Astrocyte of the hippocampus (primary cell): ENCODE measurements at places on chromosomes 5 and 9.

DNA sequence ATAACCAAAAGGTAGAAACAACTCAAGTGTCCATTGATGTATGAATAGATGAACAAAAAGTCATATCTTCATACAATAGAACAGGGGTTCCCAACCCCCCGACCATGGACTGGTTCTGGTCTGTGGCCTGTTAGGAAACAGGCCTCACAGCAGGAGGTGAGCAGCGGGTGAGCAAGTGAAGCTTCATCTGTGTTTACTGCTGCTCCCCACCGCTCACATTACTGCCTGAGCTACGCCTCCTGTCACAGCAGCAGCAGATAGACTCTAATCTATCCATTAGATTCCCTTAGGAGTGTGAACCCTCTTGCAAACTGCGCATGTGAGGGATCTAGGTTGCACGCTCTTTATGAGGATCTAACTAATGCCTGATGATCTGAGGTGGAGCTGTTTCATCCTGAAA is 478.0 kb downstream of the BRINP1 start:
- no peak for DNase-seq

DNA sequence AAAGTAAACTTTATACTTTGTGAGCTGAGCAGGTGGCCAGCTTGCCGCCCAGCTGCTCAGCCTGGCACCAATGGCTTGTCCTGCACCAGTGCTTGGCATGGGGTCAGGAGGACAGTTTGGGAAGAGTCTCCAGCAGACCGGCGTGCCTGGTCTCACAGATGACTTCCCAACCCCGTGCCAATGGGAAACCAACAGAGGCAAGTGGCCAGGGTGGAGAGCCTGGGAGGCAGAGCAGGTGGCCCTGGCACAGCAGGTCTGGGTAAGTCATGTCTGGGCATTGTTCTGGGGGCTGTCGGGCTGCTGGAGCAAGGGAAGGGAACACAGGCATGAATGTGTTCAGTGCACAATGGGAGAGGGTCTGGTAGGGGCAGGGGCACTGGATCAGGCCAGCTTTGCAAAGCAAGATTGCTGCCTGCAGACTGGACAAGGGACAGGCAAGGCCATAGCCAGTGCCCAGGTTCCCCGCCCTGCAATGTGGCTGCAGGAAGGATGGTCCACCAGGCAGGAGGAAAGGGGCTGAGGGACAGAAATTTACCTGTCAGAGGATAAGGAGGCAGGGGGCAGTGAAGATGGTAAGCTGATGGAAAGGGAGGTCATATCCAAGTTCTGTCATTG is 76.2 kb upstream of the ALDH1B1 start:
- DNase-seq: no peak

DNA sequence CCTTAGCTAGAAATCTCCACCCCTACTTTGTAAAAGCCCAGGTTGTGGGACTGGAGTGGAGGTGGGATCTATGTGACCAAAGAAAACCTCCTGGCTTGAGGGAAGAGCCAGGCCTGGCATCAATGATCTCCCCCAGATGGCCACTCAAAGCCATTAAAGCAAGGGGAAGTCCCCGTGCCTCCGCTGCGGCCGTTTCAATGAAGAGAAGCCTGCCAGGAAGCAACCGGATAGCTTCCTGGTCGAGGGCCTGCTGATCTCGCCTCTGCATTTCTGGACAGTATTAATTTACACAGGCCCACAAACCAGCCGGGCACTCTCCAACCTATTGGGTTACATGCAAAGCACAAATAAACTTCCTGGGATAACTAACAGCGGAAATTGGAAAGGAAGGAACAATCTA is 160.5 kb upstream of the MSX2 start:
- no peak for DNase-seq

DNA sequence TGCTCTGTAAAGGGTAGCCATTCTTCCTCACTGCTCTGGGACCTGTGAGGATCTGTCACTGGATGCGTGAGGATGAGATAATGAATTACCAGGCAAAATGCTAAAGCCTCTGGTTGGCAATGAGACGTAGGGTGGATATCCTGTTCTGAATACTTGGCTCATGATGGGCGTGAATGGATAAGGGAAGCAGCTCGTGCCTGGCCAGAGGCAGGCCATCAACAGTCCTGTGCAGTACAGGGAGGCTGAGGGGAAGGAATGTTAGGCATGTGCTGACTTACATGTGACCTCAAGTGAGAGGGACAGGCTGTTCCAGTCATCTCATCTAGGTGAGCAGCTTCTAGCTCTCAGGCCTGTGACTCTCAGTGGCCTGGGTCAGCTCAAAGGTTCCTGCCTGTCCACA is 172.8 kb downstream of the CARTPT start:
- peak; percentile 79 for DNase-seq

- DNase-seq: peak; percentile 41
These were observed 28.1 kb downstream of the SMARCA2 start for GRCh38 chr9:2043243-2043642.

GRCh38 chr9:86918556-86918955 is 28.8 kb downstream of the GAS1 start:
- DNase-seq: no peak

- no peak for DNase-seq
These were observed 9.1 kb downstream of the PDE6A start for GRCh38 chr5:149935431-149935901.

DNA sequence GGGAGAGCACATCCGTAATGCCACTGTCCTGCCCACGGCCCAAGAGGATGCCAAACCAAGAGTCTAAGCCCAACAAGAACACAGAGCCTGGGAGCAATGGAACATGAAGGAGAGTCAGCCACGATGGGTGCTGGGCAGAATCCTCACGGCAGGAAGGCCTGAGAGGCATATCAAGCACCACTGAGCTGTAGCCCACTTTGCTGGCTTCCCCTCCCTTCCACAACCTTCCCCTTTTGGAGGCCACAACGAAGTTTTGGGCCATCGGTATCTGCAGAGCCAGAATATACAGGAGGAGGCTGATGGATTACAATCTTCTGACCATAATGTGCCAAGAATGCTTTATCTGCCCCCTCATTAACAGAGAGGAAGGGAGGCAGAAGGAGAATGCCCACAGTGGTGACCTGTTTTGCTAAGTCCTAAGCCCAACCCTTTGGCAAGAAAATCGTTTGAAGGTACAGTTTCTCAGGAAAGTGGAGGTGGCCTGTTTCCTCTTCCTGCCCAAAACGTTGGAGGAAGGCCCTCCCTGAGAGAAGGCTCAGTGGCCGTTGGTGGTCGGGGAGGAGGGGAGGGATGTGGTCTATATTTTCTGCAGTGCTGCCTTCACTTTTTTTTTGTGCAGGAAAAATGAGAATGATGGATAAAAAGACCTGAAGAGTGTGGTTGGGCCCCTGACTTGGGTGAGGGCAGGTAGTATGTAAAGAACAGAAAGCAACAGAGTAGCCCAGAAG is 26.2 kb downstream of the MACROH2A1 start:
- DNase-seq: no peak

- DNase-seq: peak; percentile 28
These were observed 1704.8 kb upstream of the CDH9 start for GRCh38 chr5:28743025-28743715.

DNA sequence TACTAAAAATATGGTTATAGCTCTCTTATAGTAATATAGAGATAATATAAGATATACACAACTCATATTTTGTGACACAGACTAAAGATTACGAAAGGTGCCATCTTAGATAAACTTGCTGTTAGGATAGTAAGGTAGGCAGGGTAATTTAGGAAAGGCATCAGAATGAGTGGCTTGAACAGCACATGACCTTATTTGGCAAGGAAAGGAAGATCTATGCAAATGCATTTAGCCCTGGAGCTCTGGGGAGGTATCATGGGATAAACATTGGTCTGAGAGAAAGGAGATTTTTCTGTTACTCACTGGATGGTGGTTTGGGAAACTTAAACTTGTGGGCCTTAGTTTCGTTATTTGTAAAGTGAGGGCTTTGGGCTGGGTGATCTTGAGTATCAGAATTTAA is 65.8 kb downstream of the KCTD16 start:
- peak; percentile 4 for DNase-seq

GRCh38 chr5:4879693-4880303 is 260.3 kb upstream of the ADAMTS16 start:
- DNase-seq: peak; percentile 91

DNA sequence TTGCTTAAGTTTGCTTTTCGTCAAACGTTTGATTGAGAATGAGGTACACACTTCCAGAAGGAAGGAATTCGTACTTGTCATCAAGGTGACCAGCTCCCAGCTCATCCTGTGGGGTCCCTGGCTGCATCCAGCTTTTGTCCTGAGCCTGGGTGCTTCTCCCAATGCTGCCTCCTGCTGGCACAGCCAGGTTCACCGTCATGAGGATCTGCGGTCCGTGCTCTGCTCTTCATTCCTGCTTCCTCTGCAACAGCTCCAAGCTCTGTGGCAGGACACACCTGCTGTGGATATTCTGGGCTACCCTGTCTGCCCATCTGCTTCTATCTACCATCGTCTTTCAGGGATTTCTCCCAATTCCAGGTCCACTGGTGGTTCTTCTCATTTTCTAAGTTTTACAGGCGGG is 13.3 kb upstream of the UBE2QL1 start:
- DNase-seq: no peak

GRCh38 chr5:121968910-121969607 is 7.3 kb downstream of the SRFBP1 start:
- DNase-seq: peak; percentile 95

- no peak for DNase-seq
These were observed 28.4 kb downstream of the ABO start for GRCh38 chr9:133246562-133246961.

DNA sequence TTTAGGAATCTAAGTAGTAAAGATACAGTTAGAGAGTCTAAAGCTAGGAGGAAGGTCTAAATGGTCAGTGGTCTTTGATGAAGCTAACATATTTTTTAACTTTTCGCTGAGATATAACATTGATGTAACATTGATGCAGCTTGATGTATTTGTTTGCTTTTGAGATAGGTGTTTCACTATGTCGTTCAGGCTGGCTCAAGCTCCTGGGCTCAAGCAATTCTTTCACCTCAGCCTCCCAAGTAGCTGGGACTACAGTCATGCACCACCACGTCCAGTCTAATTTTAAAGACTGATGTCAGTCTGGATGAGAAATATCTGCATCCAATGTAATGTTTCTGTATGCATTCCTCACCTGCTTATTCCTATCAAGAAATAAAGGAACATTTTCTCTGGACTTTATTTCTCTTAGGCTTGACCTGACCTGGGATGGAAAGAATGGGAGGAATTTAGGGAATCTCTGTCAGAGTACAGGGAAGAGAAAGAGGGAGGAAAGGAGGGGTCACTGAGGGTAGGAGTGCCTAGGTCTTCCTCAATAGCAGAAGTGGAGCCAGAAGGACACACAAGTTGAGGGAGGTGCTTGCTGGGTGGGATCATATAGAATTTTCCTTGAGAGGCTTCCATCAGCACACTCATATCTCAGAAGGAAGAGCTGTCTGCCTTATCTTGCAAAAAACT is 101.5 kb upstream of the GPBP1 start:
- no peak for DNase-seq

- DNase-seq: peak; percentile 73
These were observed 55.2 kb upstream of the ERBIN start for GRCh38 chr5:65871182-65871581.

- DNase-seq: peak; percentile 67
These were observed 38.9 kb downstream of the SNX30 start for GRCh38 chr9:112789473-112789872.

DNA sequence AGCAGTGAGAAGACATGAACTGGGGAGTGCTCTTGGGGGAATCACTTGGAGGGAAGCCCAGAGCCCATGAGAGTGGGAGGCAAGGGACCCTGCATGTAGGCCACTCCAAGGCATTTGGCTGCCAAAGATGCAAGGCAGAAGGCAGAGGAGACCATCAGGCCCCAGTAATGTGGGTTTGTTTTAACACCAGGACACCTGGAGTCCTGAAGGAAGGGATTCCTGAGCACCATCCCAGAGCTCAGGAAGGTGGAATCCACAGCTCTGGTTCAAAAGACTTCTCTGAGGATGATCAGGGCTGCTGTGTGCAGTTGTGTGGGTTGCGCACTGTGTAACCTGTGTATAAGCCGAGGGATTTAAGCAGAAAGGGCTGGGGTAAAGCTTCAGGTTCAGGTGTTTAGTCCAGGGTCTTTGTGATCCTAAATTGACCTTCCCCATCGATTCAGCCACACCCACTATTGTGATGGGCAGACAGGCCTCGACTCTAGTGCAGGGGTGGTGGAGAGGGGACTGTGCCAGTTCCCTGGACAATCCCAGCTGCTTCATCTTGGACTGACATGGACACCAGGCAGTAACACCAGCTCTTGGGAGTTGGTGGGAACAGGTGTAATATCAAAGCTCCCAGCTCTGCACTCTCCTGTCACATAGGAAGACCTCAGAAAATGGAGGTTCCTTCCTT is 11.0 kb downstream of the B4GALT7 start:
- DNase-seq: no peak

DNA sequence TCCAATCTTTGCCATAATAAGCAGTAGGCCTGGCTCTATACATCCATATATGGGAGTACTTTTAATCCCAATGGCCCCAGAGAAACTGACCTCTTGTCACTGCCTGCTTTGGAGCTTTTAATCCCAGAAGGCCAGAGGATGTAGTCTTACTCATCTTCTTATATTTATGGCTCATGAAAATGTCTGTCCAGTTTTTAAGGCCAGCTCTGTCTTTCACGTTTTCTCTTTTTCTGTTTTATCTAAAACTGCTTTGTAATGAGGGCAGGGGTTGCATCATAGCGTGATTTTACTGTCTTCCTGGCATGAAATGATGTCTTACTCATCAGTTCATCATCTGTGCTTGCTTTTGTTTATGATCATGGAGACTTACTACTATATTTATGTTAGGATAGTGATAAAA is 1094.9 kb downstream of the MAT2B start:
- no peak for DNase-seq

DNA sequence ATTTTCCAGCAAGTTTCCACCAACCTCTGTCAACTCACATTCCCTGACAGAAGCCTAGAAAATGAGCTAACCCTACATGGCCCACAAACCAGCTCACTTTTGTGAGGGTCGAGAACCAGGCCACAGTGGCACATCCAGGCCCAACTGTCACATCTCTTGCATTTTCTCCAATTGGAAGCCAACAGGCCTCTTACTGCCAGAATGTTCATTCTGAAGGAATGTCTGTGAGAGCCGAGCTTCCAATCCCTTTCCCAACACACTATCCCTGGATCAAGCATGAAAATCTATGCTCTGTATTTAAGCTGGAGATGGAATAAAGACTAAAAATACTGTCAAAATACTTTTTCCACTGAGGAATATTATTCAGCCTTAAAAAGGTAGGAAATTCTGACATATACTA is 20.0 kb downstream of the MARCHF3 start:
- DNase-seq: peak; percentile 17

DNA sequence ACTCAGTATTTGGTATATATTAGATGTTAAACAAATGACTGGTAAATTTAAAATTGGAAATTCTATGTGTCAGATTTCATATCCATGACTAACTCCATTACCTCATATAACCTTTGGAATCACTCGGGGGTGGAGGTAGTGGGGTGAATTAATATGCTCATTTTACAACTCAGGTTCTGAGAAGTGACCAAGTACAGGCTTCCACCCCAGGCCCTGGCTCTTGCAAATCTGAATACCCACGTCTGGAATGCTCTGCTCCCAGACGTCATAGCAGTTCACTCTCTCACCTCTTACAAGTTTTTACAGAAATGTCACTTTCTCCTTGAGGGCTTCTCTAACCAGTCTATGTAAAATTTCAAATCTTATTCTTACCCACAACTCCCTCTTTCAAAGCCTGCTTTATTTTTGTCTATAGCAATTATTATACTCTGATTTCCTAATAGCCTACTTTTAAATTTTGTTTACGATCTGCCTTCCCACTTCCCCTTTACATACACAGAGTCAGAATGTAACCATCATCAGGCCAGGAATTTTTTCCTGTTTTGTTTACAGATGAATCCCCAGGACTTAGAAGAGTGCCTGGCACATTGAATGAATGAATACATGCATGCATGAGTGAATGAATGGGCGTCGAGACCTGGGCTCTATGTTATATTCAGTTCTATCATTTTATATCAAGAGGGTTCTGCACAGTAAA is 134.1 kb upstream of the IFNE start:
- peak; percentile 92 for DNase-seq

- peak; percentile 77 for DNase-seq
These were observed 158.1 kb upstream of the IER5L start for GRCh38 chr9:129336130-129336528.
